ENCODE measurements at places on chromosomes 5 and 9.

- DNase-seq, result no peak
Observed at GRCh38 chr9:76646249-76646648, 118.0 kb upstream of the PCA3 start.

- no peak for DNase-seq
Observed at GRCh38 chr5:140345919-140346347, 470 bp downstream of the HBEGF start.

DNA sequence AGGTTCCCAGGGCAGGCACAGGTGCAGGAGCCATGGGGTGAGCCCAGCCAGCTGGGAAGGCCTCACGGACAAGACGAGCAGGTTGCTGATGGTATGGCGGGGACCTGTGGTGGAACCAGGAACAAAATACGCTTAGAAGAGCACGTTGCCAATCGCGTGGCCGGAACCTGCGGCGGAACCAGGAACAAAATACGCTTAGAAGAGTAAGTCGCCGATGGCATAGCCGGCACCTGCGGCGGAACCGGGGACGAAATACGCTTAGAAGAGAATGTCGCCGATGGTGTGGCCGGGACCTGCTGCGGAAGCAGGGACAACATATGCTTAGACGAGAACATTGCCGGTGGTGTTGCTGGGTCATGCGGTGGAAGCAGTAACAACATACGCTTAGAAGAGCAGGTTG, 23.5 kb upstream of the SPATA31E1 start:
- no peak for DNase-seq

DNA sequence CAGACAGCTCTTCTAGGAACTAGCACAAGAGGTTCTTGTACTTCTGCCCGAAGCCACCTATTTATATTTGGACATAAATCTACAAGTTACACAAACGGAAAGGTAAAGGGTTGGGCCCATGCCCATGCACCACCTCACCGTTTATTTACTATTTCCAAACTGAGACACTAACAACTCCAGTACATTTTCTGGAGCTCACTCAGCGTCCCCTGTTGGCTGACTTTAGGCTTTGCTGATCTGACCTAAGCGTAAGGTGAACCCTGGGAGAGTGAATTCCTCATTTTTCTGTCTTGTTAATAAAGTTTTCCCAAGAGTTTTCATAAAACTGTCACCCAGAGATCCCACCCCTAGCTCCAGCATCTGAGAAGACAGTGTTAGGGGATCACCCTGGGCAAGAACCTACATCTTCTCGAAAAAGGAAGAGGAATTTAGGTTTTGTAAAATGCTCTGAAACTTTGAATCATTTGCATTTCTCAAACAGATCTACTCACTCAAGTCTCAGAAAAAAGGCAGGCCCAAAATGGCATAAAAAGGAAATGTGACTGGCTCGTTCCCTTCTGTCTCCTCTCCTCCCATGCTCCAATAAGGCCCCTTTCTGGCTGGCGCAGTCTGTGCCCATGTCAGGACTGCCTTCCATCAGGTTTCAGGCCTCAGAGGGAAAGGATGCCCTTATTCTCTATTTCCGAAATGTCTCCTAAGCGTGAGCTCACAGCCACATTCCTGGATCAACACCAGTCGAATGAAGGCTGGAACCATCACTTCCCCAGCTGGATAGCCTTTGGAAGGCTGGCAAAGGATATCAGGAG, 201.3 kb downstream of the FANCC start:
- no peak for DNase-seq

DNA sequence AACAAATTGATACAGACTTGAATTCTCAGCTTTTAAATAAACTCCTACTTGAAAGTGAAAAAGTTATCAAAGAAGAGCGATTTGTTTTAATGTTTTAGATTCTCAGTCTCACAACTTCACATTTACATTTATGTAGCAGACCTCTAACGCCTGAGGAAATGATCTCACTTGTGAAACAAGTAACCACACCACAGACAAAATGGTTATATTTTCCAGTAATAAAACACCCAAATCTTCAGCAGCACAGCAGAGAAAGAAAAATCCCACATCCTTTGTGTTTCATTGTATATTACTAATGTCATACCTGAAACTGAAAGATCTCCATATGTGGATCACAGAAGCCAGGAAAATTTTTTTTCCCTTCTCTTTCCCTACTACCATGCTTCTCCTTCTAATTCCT, 29.8 kb upstream of the GZMA start:
- DNase-seq, result peak; percentile 87

DNA sequence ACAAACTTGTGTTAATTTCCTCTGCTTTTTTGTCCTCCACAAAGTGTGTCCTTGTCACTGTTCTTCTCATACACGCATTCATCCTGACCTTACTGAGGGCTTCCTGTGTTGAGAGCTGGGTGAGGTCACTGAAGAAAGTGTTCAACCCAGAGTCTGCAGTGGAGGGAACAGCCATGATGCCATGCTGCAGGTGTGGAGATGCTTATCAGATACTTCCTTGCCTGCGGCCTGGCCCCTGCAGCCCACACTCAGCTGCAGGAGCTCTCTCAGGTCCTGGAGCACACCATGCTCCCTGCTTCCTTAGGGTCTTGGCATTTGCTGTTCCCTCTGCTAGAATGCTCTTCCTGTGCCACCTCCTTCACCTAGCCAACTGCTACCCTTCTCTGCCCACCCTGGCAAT, 108.1 kb upstream of the SPRY4 start:
- DNase-seq, result peak; percentile 35

DNA sequence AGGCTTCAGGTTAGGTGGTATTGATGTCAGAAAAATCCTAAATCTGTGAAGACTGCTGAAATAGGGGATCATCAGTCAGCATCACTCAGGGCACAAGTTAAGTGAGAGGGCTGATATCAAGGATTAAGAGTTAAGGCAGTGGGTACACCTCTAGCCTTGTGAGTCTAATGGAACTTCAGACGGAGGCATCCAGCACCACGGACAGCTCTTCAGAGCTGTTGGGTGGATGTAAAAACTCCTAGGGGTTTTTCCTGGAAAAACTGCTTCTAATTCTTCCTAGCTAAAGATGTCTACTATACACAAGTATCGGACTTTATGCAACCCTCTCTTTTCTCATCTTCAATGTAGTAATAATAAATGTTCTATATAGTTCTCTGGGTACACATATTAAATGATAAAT, 165.9 kb downstream of the SH3GL2 start:
- DNase-seq, result no peak

GRCh38 chr9:105024529-105024928, 96.6 kb upstream of the ABCA1 start:
- DNase-seq, result no peak

DNA sequence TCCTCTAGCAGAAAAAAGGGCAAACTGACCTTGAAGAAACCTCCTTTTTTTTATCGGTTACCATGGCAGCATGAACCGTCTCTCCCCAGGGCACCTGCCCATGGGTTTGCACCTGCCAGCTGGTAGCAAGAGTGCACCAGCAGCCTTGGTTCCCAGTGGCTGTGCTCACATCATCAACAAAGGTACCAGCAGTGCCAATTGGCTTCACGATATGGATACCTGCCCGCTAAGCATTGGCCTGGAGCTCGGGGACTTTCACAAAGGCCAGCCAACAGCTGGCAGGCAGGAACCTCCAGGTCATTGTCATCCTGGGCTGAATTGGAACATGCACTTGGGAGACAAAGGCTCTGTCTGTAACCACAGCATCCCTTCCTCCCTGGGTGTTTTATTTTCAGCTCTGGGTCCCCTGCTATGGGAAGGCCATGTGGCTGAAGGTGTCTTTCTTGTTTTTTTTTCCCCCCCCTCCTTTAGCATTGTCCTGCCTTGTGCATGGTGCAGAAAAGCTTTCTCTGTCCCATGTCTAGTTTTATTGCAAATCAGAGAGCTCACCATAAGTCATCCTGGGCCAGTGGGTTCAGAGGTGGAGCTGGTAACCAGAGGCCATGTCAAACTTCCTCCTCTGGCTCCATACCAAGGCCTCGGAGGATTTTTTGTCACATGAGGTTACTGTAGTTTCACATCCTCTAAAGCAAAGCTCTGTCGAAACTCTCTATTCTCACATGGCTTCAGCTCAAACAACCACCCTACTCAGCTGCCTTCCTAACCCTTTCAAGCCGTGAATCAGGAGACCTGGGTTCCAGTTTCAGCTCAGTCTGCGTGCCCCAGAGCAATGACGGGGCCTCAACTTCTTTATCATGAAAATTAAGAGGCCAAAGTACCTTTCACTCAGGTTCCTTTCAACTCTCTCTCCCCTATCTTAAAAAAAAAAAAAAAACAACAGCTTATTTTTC, 145.5 kb upstream of the MAP3K1 start:
- DNase-seq, result peak; percentile 3

GRCh38 chr9:82334286-82334685, 345.7 kb downstream of the SPATA31D1 start:
- DNase-seq, result no peak

DNA sequence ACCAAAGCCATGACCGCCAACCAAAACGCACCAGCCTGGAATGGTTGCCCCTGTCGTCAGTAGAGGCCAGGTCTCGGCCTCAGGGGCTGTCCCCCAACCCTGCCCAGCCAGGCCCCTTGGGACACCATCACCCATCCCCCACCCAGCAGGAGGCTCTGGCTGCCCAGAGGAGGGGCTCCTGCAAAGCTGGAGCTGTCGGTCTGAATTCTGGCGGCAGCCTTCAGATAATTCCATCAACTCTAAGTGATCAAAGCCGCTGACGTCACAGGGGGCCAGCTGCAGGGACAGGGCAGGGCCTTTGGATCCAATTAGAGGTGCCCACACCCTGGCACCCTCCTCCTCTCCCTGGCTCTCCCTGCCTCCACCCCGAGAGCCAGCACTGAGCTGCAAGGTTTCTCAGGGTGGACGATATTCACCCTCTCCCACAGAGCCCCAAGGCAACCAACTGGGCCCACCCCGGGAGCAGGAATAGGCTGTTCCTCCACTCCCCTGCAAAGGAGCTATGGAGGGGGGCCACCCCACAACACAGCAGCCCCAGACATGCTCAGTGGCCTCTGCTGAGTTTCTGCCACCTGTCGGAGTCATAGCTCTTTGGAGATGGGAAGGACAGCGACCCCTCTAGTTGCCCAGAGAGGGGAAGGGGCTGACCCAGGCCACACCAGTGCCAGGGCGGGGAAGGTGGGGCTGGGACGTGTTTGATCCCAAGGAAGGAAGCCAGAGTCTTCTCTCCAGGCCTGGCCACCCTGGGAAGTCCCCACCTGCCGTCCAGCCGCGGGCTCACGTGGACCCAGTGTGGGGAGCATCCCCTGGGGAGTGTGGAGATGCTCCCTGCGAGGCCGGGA, 78.4 kb downstream of the NTNG2 start:
- no peak for DNase-seq

DNA sequence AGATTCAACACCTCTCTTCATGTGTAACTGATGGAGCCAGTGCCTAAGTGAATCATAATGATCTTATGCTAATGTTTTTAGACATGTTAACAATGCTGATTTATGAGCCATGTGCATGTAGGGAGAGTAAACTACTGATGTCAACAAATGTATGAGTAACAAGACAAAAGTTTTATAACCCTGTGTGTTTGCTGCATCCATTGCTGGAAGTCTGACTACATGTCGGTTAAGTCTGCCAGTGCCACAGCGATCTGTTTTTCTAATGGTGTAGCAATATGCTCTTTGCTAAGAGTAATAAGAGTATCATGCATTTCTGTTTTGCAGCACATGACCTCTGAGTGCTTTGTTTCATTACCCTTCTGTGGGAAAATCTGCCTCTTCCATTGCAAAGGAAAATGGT, 26.4 kb upstream of the TMOD1 start:
- no peak for DNase-seq

DNA sequence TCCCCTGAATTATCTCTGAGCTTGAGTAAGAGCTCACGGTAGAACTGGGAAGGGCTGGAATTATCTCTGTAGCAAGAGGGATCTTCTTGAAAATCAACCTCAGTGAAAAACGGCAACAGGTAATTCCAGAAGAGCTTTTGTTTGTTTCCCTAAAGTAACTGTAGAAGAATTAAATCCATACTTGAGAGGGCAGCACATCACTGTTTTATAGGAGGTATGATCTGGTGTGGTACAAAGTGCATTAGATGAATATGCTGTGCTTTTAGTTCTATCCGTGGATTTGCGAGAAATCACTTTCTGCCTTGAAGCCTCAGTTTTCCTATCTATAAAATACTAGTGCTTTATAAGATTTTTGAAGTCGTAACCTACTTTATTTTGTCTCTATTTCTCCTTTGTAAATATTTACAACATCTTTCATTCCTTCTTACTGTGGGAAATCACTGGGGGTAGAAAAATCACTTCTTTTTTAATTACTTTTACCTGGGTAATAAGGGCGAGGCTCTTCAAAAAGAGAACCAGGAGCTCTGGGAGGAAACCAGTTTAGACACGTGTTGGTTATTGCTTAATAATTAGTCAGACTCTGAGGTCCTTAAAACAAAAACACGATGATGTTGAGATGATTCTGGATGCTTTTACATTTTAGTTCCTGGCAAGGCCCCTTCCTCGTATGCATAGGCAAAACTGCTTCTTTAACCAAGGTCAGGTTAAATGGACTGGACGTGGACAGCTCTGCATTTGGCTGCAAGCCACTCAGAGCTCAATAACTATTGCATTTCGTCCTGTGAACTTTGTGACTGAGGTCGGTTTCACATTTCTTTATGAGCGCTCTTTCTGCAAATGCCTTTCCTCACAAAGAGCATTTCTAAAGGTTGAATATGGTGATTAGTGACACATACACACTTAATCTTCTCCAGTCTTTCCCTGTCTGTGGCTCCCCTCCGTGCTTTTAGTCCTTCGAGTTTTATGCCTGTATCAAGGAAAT, 376.1 kb downstream of the BRINP1 start:
- DNase-seq, result no peak

GRCh38 chr9:12846035-12846434, 71.2 kb downstream of the LURAP1L start:
- no peak for DNase-seq

GRCh38 chr5:56012281-56012963, 17.7 kb upstream of the IL6ST start:
- no peak for DNase-seq

GRCh38 chr9:133813749-133814585, 75.8 kb upstream of the SARDH start:
- DNase-seq, result no peak

DNA sequence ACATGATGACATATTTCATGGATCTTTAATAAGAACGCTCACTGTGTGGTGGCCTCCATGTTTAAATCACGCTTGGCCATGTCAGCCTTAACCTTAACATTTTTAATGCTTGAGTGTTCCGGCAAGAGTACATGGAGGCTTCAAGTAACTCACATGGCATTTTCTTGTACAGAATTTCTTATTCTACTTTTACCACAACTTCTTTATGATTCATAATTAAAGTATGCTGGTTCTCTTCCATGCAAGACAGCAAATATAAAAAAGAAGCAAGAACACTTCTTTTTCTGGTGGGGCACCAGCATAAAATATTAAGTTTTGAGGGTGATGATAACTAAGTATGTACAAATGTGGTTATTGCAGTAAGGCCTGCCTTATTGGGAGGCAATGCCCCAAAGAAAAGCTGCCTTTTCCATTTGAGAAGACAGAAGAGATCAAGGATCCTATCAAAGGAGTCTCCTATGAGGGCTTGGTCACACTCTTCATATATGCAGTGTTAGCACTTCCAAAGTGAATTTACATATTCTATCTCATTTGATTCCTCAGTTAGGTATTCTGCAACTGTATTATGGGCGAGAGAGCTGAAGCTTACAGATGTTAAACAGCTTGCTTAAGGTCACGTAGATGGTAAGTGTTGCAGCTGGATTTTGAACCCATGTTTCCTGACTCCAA, 382.7 kb upstream of the MEF2C start:
- DNase-seq, result no peak

Data from T-helper 1 cell (primary cell).